ENCODE measurements at places on chromosomes 1 and 21.

DNA sequence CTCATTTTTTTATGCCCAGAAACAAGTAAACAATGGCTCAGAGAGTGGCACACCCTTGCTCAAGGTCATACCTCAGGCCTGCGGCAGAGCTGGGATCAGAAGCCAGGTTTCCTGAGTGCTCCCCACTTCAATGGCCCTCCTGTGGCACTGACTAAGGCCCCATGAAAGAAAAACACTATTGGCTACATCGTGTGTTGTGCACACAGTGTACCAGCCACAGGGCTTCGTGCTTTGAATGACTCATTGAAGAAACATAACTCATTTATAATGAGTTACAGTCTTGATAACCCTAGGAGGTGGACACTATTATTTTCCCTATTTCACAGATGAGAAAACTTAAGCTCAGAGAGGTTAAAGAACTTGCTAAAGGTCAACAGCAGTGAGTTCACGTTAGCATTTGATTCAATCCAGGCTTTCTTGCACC is 91.2 kb downstream of the TRABD2B start:
- no peak for DNase-seq

DNA sequence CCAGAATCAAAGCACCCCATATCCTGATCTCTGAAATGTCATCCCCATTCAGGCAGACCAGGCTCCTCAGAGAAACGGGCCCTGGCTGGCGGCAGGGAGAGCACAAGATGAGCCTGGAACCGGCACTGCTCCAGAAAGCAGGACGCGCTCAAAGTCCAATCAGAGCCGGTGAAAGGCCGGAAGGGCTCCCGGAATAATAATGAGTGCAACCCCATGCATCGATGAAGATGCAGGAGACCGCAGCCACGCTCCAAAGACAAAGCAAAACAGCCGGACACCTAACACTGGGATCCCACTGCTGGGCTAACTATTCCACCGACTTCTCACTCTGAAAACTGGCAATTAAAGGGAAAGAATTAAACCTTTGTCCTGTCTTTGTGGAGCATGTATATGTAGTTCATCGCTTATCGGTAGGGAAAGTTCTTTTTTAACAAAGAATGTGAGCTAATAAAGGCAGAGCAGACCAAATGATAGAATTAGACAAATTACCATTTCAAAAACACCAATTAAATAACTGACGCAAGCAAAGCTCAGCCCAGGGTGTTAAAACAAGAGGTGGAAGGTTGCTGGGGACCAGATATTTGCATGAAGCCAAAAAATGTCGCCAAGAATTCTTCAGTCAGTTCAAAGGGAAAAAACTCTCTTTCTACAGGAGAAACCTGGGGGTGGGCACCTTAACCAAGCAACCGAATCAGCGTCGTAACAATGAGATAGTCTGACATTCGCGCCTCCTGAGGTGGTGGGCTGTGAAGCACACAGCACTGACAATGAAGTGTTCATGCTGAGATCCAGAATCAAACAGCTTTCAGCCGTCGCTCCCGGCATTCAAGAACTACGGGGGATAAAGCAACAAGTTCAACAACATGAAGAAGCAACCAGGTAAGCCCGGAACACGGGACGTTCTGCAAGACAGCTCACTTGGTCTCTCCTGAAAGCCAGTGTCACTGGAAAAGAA is 95.2 kb downstream of the NPHP4 start:
- DNase-seq, result no peak

GRCh38 chr1:9410737-9411297 is 118.1 kb downstream of the SPSB1 start:
- peak; percentile 46 for DNase-seq

DNA sequence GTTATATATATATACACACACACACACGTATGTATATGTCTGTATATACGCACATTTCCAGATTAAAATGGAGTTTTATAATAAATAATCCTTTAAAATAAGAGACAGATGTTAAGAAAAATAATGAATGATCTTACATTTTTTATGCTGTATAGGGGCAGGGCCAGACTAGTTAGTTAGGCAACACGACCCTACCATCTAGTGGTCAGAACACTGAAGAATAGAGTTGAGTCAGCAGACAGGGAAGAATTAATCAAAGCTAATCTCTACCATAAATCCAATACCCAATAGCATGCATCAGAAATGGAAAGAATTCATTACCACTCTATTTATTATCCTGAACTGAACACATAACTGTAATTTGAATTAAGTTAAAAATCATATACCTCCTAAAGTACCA is 156.7 kb downstream of the BRINP3 start:
- peak; percentile 69 for DNase-seq

DNA sequence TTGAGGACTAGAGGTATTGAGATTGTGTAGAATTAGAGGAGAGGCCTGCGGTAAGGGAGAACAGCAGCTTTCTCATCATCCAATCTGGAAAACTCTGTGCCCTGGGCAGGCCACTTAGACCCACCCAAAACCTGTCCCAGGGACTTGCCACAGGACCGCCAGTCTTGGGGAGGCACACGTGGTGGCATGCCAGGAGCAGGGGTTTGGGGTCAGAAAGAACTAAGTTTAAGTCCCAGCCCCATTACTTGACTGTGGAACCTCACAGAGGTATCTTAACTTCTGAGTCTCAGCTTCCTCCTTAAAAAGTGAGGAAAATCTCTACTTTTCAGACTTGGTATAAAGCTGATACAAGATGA is 356.6 kb downstream of the HHAT start:
- DNase-seq, result no peak
